Mesothelial cell of epicardium (in vitro differentiated cells): ENCODE measurements at places on chromosomes 1 and 21. TPM values are rescaled to one million over a fixed set of nuclear protein-coding genes. Genes with fewer than 3 reads are reported as not detected.
A peak's percentile ranks its signal among the peaks of the same experiment; 100 is the strongest.

GRCh38 chr1:95169548-95169947 lies 52.4 kb downstream of the TLCD4 start:
- H3K27ac ChIP-seq, result no peak overlapping the region
- H3K4me1 ChIP-seq, result peaks cover 3% of the 10 kb centered on the region
- peaks cover 26% of the 10 kb centered on the region for H3K36me3 ChIP-seq
- no peak for DNase-seq
- no peak overlapping the region for H3K4me3 ChIP-seq

GRCh38 chr1:115112496-115113375 lies 23.4 kb upstream of the TSPAN2 start:
- peaks cover 32% of the 10 kb centered on the region for H3K4me1 ChIP-seq
- no peaks in the 10 kb centered on the region for H3K27me3 ChIP-seq
- no peak overlapping the region for H3K27ac ChIP-seq
- H3K4me3 ChIP-seq, result no peak overlapping the region

DNA sequence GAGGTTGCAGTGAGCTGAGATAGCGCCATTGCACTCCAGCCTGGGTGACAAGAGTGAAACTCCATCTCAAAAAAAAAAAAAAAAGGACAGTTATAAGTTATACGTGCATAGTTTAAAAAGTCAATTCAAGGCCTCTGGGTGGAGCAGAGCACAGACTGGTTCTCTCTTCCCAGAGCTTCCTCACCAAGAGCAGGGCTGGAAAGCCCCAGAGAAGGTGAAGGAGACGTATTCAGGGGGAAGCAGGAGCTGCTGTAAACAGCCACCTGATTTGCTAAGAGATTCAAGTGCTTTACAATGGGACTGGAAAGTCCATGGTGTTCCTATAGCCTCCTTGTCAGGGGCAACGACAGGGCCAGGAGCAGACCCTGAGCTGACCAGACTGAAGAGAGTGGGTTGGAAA lies 85.0 kb upstream of the LYST start:
- H3K4me3 ChIP-seq, result no peak overlapping the region
- H3K36me3 ChIP-seq, result no peaks in the 10 kb centered on the region

DNA sequence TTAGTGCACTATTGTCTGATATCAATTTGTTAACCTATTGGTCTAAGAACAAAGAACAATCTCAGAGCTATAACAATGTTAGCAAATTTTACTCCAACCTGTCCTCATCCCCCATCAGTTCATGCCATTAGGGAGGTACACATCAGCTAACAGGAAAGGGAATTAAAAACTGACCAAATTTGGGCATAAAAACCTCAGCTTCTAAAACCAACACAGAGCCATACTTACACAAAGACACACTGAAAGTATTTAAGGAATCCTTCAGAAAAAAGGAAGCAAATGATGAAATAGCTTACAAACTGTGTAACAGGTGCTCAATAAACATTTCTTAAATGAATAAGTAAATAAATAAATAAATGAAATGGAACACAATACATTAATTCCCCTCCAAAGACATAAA lies 89.2 kb downstream of the TTLL7 start:
- H3K4me3 ChIP-seq, result no peak overlapping the region
- peaks cover 2% of the 10 kb centered on the region for H3K4me1 ChIP-seq
- H3K27me3 ChIP-seq, result no peaks in the 10 kb centered on the region
- DNase-seq, result no peak
- H3K27ac ChIP-seq, result no peak overlapping the region

DNA sequence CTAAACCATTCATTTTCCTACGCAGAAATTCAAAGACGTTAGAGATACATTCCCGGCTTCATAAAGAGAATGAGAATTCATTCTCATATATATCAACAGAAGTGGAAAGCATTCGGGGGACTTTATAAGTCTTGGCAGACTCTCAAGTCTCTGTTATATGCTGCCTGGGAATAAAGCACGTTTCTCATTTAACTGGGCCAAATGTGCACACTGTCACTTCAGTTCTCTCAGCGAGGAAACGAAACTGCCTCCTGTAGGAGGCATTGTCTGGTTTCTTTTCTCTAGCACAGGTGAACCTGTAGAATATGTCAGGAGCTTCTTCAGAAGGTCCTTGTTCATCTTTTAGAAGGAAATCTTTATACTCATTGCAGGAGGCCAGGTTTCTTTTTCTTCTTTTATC lies 367.6 kb downstream of the PTBP2 start:
- H3K36me3 ChIP-seq, result no peaks in the 10 kb centered on the region
- H3K27ac ChIP-seq, result no peak overlapping the region
- H3K27me3 ChIP-seq, result no peaks in the 10 kb centered on the region
- no peak for DNase-seq

GRCh38 chr1:112712191-112712590 lies 2.9 kb downstream of the PPM1J start:
- peaks cover 32% of the 10 kb centered on the region for H3K27me3 ChIP-seq
- no peak overlapping the region for H3K27ac ChIP-seq
- DNase-seq, result no peak
- no peak overlapping the region for H3K4me3 ChIP-seq
- H3K4me1 ChIP-seq, result peaks cover 22% of the 10 kb centered on the region
- H3K36me3 ChIP-seq, result no peaks in the 10 kb centered on the region

DNA sequence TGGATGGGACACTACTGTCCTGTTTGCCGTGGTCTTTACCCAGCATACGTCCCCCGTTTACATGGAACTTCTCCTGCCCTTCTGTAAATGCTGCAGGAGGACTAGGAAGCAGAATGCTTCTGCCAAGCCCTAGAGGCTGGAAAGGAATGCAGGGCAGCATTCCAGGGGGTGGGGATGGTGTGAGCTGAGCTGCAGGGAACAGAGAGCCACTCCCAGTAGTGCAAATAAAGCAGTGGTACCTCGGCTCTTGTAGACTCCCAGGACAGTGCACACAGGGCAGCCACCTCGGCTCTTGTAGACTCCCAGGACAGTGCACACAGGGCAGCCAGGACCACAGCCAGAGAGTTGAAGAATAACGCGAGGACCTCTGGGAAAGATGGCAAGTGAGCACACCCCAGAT lies 35.4 kb downstream of the PTPRU start:
- no peaks in the 10 kb centered on the region for H3K27me3 ChIP-seq
- H3K36me3 ChIP-seq, result peaks cover 17% of the 10 kb centered on the region
- peak overlapping the region; percentile 98 for H3K27ac ChIP-seq
- peak; percentile 54 for DNase-seq

DNA sequence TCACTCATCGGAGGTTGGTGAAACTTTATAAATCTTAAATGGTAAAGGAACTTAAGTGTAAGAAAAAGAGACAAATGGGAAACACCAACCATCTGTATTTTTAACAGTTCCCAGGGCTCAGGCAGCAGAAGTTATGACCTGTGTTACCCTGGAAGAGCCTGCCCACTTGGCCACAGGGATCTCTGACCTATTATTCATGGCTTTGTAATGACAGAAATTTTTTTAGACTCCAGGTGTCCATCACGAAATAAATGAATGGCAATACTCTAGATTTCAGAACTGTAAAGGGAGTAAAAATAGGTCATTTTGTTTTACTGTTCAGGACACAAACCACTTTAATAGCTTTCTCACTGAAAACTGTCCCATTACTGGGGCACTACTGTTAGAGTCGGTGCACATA lies 389.8 kb downstream of the VAV3 start:
- H3K27ac ChIP-seq, result no peak overlapping the region
- no peak overlapping the region for H3K4me3 ChIP-seq
- peaks cover 26% of the 10 kb centered on the region for H3K4me1 ChIP-seq
- DNase-seq, result no peak
- no peaks in the 10 kb centered on the region for H3K27me3 ChIP-seq

MYOM3 gene
- 0.11 to 0.29 TPM (median 0.13 TPM) in 3 replicates for total RNA-seq

DNA sequence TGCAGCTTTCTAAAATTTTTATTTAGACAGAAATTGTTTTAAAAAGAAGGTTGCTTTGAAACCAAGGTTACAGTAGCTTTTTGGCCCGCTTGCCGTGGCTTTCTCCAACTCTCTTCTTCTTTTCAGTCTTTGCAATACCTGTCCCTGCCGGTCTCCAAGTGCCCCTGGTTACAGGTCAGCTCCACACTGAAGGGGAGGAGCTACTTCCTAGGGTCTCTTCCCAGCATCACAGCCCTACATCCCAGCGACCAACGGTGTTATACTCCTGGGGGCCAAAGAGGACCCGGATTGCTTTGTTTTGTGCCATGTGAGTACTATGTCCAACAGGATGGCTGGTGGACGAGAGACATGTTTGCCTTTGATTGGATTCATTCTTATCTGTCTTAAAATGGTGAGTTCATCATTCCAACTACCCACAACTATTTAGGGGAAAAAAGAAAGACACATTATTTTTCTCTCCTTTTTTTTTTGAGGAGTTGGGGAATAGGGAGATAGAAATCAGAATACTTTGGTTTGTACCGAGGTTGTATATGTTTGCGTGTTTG lies at the start of gene FNDC7:
Gene FNDC7, plus strand, starts transcription at position 303 of the 545 bp plus-strand sequence. Its CDS starts 26 bp downstream, at position 329.
- no peak within 1 kb of the TSS for H3K27ac ChIP-seq
- no peak within 1 kb of the TSS for H3K4me3 ChIP-seq
- no peaks in the 10 kb centered on the region for H3K36me3 ChIP-seq
- peaks cover 17% of the 10 kb centered on the region for H3K27me3 ChIP-seq
- no peak for DNase-seq

CFAP126 gene
- not detected in 3 replicates for total RNA-seq

DNA sequence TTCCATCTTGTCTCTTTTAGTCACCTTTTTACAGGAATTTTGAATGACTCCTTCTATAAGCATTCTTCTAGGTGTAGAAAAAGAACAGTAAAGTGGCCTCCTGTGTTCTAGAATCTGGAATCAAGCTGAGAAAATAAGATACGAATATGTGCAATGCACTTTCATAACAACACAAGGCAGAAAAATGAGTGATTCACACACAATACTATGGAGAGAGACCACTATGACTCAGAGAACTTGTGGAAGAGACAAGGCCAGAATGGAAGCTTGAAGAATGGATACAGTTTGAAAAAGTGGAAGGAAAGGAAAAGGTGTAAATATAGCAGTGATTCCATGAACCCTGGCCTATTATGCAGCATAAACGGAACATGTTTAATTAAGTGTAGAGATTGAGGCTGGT lies 57.1 kb upstream of the SAMSN1 start:
- DNase-seq, result no peak
- H3K36me3 ChIP-seq, result no peaks in the 10 kb centered on the region
- no peaks in the 10 kb centered on the region for H3K27me3 ChIP-seq
- no peak overlapping the region for H3K4me3 ChIP-seq

GRCh38 chr1:79549201-79549600 lies 542.7 kb upstream of the ADGRL4 start:
- no peak for DNase-seq
- no peaks in the 10 kb centered on the region for H3K4me1 ChIP-seq
- H3K27ac ChIP-seq, result no peak overlapping the region
- H3K4me3 ChIP-seq, result no peak overlapping the region

- no peaks in the 10 kb centered on the region for H3K27me3 ChIP-seq
- H3K36me3 ChIP-seq, result no peaks in the 10 kb centered on the region
- H3K27ac ChIP-seq, result peak overlapping the region; percentile 91
- peaks cover 75% of the 10 kb centered on the region for H3K4me1 ChIP-seq
- DNase-seq, result peak; percentile 46
- no peak overlapping the region for H3K4me3 ChIP-seq
Measured at GRCh38 chr1:56436912-56437417, 142.4 kb downstream of the PLPP3 start.

DNA sequence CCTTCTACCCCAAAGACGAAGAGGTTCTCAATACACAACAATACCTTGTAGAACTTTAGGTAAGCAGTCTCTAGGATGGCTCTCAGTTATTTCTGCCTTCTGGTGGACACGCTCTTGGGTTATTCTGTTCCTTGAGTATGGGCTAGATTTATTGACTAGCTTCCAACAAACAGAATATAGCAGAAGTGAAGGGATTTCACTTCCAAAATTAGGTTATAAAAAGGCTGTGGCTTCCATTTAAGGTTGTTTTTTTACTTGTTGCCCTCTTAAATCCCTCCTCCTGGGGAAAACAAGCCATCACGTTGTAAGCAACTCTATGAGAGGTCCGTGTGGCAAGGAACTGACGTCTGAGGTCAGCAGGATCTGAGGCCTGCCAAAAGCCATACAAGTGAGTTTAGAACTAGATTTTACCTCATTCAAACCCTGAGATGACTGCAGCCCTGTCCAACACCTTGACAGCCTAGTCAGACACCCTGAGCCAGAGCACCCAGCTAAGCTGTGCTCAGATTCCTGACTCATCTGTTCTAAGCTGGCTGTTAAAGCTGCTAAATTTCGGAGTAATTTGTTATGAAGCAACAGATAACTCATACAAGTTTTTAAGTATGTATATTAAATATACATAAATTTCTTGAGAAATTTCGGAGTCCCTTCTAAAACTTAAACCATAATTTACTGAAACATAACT lies 12.7 kb downstream of the SSX2IP start:
- no peak for DNase-seq
- no peaks in the 10 kb centered on the region for H3K27me3 ChIP-seq
- H3K36me3 ChIP-seq, result peaks cover 16% of the 10 kb centered on the region
- H3K4me3 ChIP-seq, result no peak overlapping the region
- H3K4me1 ChIP-seq, result peaks cover 26% of the 10 kb centered on the region

GRCh38 chr1:34057347-34058130 lies 107.5 kb downstream of the CSMD2 start:
- H3K36me3 ChIP-seq, result no peaks in the 10 kb centered on the region
- H3K4me3 ChIP-seq, result no peak overlapping the region
- no peak overlapping the region for H3K27ac ChIP-seq
- peaks cover 18% of the 10 kb centered on the region for H3K27me3 ChIP-seq

AADACL4 gene
- total RNA-seq, result 0.31 to 0.36 TPM (median 0.31 TPM) in 3 replicates

LAMC2 gene
- 9.2 to 10.4 TPM (median 9.9 TPM) in 3 replicates for total RNA-seq

GRCh38 chr1:208207388-208208131 lies 36.6 kb downstream of the PLXNA2 start:
- no peaks in the 10 kb centered on the region for H3K27me3 ChIP-seq
- peak overlapping the region; percentile 4 for H3K27ac ChIP-seq
- DNase-seq, result no peak
- peaks cover 20% of the 10 kb centered on the region for H3K4me1 ChIP-seq

RGS5 gene
- total RNA-seq, result 209 to 263 TPM (median 218 TPM) in 3 replicates

DNA sequence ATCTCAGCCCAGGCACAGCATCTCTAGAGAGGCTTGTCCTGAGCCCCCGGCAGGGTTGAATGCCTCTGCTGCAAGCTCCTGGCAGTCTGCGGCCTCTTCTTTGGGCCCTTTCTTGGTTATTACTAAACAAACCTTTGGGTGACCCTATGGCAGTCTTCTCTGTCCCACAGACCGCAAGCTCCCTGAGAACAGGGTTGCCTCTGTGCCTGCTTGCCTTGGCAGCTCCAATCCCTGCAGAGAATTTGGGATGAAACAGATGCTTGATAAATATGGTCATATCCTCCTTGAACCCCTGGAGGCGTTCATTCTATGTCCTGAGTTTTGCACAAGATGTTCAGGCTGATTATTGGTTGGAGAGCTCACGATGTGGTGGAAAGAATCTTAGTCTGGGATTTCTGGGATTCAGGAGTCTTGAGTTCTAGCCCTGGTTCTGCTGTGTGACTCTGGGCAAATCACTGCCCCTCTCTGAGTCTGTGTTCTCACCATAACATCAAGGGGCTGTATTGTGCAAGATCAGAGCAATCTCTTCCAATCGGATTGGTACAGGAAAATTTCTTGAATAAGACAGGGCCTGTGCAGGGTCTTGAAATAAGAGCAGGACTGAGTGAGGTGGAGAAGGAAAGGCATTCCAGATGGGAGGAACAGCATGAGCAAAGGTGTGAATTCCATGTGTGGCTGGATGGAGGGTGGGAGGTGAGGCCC lies 49.6 kb downstream of the EDN2 start:
- no peak for DNase-seq
- H3K4me3 ChIP-seq, result no peak overlapping the region
- H3K4me1 ChIP-seq, result peaks cover 73% of the 10 kb centered on the region

GRCh38 chr21:25625036-25625435 lies 14.0 kb upstream of the JAM2 start:
- no peaks in the 10 kb centered on the region for H3K27me3 ChIP-seq
- no peaks in the 10 kb centered on the region for H3K36me3 ChIP-seq
- H3K4me1 ChIP-seq, result peaks cover 8% of the 10 kb centered on the region

SLC44A3 gene
- total RNA-seq, result 9.2 to 13.2 TPM (median 11.2 TPM) in 3 replicates
